Caki2 (cell line): ENCODE measurements at places on chromosomes 4 and X.

DNA sequence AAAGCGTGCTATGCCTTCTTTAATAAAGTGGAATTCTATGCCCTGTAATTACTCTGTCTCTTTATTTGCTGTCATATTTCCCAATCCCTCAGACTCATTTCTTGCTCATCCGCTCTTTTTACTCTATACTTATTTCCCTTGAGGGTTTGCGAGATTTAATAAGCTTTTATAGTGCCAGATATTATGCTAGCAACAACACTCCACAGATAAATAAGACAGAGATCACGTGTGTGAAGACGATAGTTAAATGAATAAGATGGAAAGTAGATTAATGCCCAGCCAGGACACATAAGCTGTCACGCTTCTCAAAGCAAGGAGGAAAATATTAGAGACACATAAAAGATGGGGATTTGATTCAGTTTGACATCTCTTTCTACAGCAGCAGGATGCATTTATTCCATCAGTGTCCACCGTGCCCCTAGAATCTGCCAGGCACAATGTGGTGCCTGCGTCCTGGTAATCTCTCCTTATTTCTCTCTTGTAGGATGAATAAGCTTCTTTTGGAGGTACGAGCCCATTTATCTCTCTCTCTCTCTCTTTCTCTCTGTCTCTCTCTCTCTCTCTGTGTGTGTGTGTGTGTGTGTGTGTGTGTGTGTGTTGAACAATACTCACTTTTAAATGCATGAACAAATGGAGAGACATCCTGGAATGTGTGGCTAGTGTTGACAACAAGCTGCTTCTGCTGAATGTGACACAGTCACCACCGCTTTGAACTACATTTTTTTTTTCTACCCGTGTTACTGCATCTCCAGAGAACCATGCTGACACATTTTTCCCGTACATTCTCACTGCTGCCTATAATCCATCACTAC, 48.2 kb downstream of the TMEM156 start:
- DNase-seq: no peak

GRCh38 chrX:24480400-24480865, 15.3 kb downstream of the PDK3 start:
- no peak for DNase-seq

DNA sequence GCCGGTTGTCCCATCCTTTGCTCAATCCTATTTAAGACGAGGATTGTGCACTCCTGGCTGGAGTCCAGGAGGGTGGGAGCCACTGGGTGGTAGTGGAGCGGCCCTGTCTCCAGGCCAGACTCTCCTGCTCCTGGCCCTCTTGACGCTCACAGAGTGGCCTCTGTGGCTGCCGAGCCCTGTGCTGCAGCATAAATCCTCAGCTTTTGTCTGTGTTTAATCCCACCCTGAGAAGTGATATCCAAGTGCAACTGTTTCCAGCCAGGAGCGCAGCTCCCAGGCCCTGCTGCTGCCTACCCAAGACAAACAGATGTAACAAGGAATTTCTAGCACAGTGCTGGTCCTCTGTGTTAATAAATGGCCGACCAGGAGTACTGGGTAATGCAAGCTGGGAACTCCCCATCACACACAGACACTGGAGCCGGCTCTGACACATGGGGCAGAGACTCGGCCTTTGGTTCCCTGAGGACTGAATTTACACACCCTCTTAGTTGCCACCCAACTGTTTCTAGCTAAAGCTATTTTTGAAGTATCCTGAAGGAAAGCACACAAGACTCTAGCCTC, 85.3 kb downstream of the GATB start:
- peak; percentile 6 for DNase-seq

DNA sequence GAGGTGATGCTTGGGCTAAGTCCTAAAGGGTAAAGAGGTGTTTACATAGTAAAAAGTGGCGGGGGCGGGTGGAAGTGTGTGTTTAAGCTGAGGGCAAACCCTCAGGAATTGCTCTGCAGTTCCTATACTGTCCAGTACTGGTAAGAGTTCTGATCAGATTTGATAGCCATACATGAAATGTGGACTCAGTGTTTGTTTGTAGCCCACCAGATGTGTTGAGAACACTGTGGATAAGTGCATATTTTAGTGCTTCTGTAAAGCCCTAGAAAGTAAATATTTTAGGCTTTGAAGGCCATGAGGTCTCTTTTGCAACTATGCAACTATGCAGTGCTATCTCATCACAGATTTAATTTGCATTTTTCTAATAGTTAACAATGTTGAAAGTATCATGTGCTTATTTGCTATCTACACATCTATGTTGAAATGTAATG, 80.7 kb upstream of the EOLA2 start:
- no peak for DNase-seq

DNA sequence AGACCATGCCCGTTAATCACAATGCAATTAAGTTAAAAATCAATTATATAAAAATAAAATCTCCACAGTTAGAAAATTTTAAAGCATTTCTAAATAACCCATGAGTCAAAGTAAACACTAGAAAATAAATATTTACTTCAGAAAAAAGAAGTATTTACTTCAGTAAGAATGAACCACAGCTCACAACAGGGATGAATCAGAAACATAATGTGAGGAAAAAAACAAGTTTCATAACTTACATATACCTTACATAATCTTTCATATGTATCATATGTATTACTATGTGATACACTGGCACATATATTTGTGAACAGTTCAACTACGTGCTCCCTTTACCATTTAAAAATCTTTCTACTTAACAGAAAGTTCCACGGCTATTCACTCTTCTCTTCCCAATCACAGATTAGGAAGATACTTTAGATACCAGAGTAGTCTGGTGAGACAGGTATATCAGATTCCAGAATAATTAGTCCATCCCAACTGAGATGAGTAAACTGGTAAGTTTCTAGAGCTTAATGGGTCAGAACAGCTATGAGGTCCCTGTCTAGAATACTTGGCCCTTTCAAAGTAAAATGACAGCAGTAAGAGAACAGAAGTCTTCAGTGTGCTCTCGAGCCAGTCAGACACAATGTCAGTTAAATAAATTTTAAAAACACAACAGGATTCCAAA, 70.3 kb downstream of the SH3RF1 start:
- no peak for DNase-seq

DNA sequence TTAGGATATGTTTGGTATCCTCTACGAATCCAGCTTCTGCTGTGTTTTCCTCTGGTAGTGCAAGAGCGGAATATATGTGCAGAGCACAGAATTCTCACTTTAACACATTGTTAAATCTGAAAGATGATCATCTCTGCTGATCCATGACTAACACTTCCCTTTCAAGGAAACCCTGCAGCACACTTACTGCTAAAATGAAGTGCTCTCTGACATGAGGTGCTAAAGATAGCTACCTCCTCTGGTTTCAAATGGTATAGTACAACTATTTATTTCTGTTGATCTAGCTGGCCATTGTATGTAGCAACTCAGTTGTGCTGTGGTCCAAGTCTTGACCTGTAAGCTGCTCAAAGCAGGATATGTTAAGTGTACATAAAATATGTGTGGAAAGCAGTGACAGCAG, 162.4 kb upstream of the FMR1 start:
- no peak for DNase-seq

DNA sequence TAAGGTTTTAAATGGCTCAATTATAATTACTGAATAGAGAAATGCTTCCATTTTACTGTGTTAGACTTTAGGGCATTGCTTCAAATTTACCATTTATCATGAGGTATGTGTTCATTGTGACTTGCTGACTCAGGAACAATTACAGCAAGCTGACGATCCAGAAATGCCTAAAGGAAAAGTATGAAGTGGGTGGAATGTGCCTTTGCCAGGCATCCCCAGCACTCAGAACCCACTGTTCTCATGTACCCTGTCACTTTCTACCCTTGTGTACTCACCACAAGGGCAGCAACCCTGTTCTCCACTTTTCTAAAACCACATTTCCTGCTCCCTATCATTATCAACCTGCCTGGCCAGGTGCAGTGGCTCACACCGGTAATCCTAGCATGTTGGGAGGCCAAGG, 41.5 kb downstream of the QRFPR start:
- DNase-seq: no peak

DNA sequence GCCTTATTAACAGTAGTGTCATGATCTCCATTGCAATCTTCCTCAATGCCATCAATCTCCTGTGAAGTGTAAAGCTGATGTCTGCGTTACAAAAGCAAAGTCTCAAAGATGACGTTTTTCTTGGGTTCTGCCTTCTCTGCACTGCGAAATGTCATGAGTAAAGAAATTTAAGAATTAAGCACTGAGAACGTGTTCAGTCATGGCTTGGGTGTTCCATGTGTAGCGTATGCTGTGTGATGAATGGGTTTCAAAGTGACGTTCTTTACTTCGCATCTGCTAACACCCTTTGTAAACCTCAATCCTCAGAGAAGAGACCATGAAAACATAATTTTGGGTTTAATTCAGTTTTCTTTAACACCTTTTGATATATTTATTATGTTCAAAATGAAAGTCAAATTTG, 999 bp downstream of the NAP1L5 start:
- no peak for DNase-seq

DNA sequence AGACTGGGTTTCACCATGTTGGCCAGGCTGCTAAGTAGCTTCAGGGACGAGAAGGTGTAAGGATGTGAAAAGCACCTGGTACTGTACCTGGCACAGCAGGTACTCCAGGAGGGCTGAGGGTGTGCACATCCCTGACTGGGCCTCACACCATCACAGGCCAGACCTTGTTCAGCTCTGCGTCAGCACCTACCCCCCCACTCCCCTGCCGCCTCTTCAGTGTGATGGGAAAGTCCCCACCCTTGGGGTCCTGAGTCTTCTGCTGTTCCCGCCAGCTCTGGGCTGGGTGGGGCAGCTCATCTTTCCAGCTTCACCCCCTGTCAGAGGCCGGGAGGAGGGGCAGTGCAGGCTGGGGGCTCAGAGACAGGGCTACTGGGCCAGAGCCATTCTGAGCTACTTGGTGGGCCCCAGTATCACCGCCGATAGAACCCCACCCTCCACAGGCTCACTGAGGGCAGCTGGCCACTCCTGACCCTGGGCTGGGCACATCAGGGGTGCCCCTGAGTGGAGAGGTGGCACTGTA, 6.7 kb upstream of the SH3BP2 start:
- DNase-seq: no peak

DNA sequence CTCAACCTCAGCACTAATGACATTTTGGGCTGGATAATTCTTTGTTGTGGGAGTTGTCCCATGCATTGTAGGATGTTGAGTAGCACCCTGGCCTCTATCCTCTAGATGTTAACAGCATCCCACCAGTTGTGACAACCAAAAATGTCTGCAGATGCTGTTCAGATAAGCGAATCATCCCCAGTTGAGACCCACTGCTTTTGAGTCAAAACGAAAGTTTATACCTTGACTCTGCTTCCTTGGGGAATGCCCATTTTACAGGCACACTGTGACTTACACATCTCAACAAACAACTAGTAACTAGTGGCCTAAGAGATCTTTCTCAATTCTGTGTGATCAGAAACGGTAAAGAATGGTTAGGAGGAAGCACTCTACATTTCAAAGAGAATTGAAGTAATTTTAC, 37.0 kb downstream of the SEPSECS start:
- no peak for DNase-seq

- DNase-seq: no peak
Observed at GRCh38 chr4:42610941-42611340, 46.0 kb downstream of the ATP8A1 start.
